Stimulated activated CD8-positive, alpha-beta memory T cell treated with anti-CD3 and anti-CD28 coated beads, Interleukin-7, amount 100 ng/mL, for 24 hours (primary cell): ENCODE measurements at places on chromosomes 6 and 20.

DNA sequence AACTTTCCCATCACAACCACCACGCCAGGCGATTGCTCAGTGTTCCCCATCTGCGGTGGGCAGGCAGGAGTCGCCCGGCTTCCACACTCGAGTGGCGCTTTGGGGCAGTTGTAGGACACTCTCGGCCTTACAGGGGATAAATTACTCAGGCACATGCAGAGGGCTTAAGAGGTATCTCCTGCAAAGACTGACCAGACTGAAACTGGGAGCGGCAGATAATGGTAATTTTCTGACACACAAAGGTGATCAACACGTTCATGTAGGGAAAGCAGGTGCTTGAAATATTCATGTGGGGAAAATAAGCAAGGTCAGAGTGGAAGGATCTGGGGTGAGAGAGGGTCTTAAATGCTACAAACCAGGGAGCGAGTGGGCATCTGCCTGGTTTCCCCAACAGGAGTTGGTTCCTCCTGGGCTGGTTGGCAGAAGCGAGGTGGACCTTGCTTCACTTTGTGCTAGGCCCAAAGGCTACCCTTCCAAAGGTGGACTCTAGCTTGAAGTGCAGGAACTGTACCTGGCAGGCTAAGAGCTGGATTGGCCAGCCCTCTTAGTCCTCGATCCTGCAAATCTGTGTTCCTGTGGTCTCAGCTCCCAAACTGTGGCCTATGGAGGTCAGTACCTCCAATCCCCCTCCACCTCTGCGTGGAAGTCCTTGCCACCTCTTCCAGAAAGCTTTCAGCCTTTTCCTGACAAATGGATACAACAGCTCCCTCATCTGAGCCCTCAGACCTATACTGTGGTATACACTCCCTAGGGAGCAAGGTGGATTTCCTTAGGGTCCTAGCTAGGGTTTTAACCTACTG is 16.7 kb downstream of the PLAGL2 start:
- DNase-seq = no peak

DNA sequence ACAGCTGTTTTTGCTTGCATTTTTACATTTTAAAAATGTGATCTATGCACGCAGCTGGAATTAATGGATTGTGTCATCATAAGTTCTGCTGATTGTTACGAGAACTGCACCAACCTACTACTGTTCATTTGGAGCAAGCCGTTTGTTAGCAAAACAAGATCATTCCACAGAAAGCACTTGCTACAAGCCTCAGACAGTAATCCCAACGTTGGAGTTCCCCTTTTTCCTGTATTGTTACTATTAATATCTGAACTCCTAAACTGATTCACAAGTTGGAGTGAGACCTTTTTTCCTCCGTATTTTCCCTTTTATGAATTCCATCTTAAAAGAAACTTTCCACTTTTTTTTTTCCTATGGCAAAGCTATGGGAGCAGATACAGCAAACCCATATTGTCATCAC is 3.5 kb downstream of the TENT5A start:
- no peak for DNase-seq

DNA sequence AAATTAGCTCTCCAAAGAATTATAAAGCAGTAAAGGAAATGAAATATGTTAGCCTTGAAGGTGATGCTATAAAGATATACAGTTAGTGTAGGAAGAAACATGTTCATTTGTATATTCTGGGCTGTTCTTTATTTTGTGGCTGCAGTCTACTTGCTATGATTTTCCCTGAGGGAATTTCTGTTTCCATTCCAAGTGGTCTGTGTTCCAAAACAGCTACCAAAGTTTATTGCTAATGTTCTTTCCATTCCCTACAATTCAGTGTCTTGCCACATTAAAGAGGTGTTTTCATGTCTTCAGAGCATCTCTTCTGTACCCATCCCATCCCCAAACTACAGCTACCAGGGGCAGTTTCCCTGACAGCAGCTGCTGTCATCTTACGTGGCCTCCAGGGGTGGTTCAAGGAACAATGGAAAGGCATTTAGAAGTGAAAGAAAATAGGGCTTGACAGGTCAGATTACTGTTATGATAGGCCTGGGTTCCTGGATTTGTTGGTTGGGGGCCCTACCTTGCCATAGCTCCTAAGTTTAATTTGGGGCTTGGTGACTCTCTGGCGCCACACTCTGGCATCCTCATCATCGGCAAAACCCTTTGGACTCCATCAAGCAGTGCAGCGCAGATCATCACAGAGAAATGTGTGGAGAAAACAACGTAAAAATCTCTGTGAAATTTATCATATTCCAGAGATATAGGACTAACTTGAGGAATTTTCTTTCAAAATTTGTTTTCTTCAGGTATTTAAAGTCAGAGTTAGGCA is 33.8 kb upstream of the AIG1 start:
- DNase-seq = no peak

- no peak for DNase-seq
These were observed 73.9 kb downstream of the GINS1 start for GRCh38 chr20:25481235-25481917.

- DNase-seq = no peak
These were observed 543.6 kb upstream of the CITED2 start for GRCh38 chr6:139917951-139918630.

DNA sequence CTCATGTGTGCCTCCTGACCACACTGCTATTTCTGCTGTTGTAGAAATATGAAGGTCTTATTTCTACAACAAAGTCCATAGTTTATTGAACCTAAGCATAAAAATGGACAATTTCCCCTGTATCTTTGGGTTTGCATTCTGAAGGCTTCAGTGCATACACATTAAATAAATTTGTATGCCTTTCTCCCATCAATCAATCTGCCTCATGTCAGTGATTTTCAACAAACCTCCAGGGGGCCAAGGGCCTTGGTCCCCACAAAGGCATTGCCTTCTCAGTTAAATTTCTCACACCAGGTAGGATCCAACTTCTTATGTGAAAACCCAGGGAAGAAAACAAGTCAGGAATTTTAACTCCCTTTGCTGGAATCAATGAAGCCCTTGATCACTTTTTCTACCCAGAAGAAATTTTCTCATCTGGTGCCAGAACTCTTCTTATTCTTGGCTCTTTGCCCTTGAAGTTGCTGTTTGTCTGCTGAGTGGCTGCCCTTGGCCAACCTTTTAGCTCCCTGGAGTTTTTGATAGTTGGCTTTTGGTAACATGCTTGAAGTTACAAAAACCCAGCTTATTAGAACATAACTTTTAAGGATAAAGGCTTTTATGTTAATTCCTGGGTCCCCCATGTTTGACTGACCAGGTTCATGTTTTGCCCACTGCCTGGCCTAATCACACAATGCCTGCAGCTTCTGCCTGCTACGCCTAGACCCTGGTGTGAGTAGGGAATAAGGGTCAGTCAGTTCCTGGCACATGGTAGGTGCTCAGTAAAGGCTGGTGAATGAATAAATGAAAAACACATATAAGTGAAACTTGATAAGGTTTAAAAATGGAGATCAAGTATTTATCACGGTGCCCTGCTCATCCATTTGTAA is 37.0 kb downstream of the SHLD1 start:
- DNase-seq = no peak

GRCh38 chr6:163318071-163318786 is 96.3 kb upstream of the QKI start:
- no peak for DNase-seq

GRCh38 chr20:12464036-12464435 is 544.7 kb upstream of the SPTLC3 start:
- no peak for DNase-seq

- DNase-seq = peak; percentile 33
These were observed 105.5 kb downstream of the HUS1B start for GRCh38 chr6:551405-551804.

- DNase-seq = no peak
These were observed 27.7 kb downstream of the PHF3 start for GRCh38 chr6:63663147-63663955.

DNA sequence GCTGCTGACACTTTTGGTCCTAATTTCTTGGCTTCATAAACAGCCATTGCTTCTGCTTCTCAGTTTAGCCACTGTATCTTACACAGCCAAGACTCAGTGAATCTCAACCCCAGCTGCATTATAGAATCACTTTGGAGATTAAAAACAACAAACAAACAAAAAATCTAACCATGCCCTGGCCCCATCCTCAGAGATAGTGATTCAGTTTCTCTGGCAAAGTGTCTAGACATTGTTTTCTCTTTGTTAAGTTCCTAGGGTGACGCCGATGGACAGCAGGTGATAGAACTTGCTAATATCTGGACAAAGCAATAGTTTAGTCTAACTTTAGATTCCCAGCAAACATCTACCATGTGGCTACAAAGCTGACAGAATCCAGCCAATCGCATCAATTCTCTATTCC is 2.9 kb downstream of the ADGRF5 start:
- no peak for DNase-seq

DNA sequence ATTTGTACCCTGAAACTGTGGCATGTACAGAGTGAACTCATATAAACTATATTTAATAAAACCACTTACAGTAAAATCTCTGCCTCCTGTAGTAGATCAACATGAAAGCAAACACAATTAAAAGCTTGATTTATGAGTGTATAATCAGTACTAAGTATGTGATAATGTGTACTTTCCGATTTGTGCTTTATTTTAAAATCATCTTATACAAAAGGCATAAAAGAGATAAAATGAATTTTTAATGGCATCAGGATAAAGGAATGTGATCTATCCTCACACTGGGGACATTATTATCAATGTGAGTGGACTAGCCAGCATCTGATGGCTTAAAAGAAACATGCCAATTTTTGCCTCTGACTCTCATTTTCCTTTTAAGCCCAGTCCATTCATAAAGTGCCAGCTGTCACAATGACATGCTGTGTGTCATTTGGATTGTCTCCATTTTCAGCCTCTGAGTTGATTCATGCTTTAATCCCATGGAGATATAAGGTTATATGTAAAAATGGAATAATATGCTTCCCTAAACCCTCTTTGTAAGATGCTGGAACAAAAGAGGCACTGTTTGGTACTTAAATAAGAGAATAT is 831.6 kb upstream of the EYS start:
- DNase-seq = no peak

DNA sequence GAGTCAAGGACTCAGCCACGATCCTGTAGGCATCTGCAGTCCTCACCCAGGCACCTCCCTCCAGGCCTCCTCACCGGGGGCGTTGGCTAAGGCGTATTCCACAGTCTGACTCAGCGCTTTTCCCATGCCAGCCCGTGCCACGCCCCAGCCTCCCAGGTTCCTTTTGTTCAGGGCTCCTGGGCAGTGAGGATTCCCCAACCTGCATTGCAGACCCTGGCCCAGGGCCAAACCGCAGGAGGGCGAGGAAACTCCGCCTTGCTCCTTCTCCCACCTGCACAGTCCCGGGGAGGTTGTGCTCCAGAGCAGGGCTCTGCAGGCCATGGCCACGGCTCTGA is 202.8 kb upstream of the CST7 start:
- DNase-seq = no peak

DNA sequence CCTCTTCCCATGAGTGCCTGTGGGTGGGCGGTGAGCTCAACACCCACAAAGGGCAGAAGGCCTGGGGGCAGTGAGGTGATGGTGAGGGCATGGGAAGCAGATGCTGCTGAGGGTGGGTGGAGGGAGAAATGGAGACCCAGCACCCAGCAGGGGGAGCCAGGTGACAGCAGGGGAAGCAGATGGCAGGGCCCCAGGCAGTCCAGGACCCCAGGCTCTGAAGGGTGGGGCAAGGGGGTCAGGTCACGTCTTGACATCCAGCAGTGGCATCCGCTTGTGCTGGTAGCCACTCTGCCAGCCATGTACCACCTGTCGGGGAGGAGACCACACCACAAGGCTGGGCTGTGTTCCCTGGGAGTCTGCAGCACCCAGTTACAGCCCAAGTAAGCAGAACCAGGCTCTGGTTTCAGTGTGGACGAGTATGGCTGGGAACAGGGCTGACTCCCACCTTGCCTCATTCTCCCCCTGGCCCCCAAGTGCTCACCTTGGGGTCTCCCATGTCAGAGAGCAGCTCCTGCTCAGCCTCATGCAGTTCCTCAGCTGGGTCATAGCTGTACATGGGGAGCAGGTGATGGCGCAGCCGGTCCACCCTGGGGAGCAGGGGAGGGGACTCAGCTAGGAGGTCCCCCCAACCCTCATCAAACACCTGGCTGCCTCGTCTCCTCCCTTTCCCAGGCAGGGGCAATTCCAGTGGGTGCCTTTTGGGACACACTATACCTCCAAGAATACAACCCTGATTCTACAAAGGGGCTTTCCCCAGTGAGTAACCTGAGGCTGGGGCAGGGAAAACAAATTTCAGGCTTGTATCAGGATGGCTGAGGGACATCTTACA is 2.0 kb downstream of the SMIM29 start:
- DNase-seq = no peak

DNA sequence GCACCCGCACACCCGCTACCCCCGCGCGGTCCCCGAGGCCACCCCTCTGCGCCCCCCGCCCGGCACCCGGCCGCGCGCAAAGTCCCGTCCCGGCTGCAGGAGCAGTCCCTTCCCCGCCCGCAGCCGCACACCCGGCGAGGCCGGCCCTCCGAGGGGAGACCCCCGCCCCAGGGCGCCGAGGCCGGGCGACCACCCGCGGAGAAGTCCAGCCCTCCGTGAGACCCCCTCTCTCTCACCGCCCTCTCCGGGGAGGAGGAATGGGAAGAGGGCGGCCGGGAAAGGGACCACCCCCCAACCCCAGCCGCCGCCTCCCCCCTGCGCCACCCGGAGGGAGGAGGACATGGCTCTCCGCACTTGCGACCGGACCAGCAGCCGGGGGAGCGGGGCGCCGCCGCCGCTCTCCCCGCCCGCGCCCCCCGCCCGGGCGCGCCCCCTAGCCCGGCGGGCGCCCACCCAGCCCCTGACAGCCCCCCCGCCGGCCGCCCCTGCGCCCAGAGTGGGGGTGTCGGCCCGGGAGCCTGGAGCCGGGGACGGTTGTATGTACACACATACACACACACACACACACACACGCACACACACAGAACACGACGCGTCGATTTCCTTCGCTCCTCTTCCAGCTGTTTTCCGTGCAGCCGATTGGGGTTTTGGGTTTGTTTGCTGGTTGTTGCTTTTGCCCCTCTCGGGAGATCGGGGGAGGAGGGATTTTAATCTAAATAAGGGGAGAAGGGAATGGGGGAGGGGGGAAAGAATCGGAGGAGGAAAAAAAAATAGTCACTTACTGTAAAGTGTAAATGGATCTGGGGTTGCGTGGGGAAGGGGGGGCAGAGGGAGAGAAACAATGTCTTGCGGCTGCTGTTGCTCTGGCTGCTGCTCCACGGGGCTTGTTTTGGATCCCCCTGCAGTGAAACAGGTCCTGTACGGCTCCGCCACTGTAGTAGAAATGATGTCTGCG is at the start of gene ATXN1:
Gene ATXN1, minus strand, starts transcription at position 945 of the 955 bp plus-strand sequence.
- DNase-seq = no peak
